ENCODE measurements at places on chromosomes 16 and 17.

DNA sequence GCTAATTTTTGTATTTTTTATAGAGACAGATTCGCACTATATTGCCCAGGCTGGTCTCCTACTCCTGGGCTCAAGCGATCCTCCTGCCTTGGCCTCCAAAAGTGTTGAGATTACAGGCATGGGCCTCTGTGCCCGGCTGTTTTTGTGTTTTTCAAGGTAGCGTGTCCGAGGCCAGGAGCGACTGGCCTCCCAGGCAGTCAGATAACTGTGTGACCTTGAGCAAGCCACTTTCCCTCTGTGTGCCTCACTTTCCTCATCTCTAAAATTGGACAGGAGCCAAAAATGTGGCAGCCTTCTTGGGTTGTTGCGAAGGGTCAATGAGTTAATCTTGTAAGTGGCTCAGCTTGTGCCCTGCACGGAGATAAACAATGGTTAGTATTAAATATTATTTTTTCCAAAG lies 2.4 kb downstream of the ABCC1 start:
- peak; percentile 55 for DNase-seq

DNA sequence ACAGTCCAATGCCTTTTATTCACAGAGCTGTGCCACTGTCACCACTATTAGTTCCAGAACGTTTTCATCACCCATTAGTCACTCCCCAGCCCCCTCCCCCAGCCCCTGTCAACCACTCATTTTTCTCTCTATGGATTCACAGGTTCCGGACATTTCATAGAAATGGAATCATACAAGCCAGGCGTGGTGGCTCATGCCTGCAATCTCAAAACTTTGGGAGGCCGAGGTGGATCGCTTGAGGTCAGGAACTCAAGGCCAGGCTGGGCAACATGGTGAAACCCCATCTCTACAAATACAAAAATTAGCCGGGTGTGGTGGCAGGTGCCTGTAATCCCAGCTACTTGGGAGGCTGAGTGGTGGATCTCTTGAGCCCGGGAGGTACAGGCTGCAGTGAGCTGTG lies 759 bp upstream of the PAM16 start:
- DNase-seq = no peak

GRCh38 chr16:79001156-79001967 lies 599.2 kb downstream of the MAF start:
- peak; percentile 14 for DNase-seq

DNA sequence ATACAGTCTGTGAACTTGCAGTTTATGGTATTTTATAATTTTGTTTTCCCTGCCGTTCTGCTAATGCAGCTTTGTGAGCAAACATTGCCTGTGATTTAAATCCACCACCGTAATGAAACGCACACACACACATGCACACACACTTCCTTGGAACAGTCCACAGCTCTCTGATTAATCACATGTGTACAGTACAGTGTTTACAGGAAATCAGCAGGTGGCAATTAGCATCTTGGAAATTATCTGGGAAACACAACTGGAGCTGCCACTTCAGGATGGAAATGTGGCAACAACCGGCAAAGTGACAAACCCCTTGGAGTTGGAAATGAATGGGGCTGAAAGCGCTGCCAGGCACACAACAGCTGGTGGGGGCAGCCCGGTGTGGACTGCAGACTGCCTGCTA lies 12.9 kb upstream of the ZKSCAN2 start:
- no peak for DNase-seq

GRCh38 chr17:36888236-36888951 lies 48.9 kb upstream of the LHX1 start:
- DNase-seq = no peak

DNA sequence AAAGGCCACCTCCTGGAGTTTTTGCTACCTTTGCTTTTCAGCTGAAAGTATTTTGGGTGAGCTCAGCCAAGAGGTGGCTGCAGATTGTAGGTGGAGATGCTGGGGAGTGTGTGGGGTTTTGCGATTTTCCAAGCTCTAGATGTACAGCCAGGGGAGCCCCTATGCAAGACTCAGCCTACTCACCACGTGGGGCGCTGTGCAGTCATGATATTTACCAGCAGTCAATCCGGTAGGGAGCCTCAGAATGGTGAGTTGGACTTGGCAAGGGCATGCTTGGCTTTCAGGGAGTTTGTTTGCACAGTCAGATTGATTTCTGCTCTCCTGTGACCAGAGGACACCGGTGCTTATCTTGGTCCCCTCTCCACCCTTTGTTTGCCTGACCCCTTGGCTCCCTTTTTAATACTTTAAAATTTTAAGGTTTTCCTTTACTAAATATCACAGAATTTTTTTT lies 175.3 kb downstream of the UTP18 start:
- DNase-seq = no peak

- DNase-seq = no peak
These were observed 6.0 kb upstream of the SERPINF1 start for GRCh38 chr17:1755827-1756262.

DNA sequence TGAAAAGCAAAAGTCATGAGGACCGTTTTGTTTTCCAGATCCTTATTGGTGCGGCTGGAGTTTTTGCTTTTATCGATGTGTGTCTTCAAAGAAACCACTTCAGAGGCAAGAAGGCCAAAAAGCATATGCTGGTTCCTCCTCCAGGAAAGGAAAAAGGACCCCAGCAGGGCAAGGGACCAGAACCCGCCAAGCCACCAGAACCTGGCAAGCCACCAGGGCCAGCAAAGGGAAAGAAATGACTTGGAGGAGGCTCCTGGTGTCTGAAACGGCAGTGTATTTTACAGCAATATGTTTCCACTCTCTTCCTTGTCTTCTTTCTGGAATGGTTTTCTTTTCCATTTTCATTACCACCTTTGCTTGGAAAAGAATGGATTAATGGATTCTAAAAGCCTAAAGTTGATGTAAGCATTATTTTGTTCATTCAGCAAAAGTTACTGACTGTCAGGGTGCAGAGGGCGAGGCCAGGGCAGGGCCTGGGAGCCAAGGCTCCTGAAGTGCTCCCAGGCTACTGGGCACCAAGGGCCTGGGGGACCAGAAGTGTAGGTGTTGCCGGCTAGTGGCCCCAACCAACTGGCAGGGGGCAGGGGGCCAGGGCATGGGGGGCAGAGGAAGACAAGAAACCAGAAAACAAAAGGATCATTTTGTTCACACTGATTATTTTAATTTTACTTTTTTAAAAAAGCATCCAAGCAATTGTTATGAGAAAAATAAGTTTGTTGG lies 8.8 kb downstream of the CMTM2 start:
- DNase-seq = no peak

- DNase-seq = no peak
These were observed 12.6 kb downstream of the TBX4 start for GRCh38 chr17:61464843-61465180.

DNA sequence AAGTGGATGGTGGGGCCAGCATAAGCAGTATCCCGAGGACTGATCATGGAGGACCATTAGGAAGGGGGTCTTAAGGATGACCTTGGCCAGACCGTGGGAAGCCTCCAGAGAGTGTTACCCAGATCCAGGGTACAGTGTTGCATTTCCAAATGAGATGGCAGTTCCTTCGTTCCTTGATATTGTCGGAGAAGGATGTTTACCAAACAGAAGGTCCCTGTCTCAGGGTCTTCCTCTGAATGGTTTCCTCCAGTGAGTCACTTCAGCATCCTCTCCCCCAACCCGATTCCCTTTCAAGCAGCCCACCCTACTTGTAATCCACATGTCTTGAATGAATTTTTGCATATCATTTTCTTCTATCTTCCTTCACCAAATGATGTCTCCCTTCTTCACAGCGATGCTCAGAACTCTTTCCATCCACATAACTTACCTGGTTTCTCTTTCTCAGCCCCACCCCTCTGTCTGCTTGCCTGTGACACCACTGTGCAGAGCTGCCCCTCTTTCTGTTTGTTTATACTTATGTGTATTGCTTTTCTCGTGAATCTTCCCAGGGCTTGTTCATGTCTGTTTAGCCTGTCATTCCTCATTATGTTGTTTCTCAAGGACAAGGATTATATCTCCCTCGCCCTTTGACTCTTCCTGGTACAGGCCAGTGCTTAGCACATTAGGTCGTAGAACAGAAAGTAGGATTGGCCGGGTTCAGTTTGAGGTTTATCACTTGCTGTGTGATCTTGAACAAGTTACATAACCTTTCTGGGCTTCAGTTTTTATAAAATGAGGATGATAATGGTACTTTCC lies 5.7 kb downstream of the GOSR2 start:
- no peak for DNase-seq

DNA sequence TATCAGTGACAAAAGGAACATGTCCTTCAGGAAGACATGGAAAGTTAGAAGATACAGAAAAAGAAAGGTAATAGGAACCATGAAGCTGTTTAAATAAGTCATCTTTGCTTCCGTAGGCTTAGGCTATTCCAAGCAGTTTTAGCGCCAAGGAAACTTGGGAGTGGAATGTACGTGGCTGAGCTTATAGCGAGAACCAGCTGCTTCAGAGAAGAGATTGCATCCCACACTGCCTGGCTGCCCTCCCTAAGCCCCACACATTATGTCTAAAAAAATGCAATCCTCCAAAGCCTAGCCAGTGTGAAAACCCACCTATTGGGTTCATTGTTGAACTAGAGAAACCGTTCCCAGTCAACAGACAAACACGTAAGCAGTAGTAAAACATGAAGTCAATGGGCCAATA lies 149.9 kb downstream of the SLC39A11 start:
- no peak for DNase-seq

- peak; percentile 8 for DNase-seq
These were observed 51.5 kb downstream of the GSG1L start for GRCh38 chr16:28011971-28012445.

DNA sequence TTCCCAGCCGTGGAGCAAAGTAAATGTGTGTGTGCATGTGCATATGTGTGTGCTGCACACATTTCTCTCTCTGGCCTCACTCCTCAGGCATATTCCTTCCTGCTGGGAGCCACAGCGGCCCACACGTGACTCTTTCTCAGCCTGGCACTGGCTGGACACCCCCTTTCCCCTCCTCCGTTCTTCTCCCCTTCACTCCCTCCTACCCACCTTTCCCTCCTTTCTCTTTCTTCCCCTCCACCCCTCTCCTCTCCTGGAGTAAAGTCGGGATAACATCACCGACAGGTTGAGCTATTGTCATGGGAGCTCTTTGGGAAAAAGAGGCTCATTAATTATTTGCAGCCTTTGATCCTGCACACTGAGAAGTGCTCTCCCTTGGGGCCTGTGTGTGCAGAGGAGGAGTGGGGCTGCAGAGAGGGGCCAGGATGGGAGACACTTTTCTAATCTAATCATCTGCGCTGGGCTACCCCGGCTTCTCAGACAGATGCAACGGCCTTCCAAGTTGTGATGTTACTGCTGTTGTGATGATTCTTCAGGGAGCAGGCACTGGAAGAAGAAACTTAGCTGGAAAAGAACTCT lies 126.3 kb upstream of the HSBP1 start:
- no peak for DNase-seq

DNA sequence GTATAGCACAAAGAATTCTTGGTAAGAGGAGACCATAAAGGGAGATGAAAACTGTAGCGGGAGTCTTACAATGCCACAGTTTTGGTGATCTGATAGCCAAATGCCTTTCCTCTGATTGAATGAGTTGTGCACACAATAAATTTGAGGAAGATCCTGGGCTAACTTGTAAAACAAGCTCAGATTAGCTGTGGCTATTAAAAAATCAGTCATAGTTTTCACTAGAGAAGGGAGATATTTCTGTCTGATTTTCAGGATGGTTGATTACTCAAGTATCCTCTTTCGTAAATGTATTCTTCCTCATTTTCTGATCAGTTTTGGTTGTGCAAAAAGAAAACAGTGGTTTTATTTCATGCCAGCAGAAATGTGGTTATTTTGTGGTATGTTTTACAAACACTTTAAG lies 9.1 kb upstream of the METTL9 start:
- DNase-seq = no peak

GRCh38 chr17:38970128-38970527 lies 2.9 kb upstream of the FBXO47 start:
- no peak for DNase-seq

- no peak for DNase-seq
These were observed 59.6 kb downstream of the YPEL2 start for GRCh38 chr17:59391021-59391420.

GRCh38 chr17:3921006-3921405 lies 4.7 kb upstream of the P2RX1 start:
- no peak for DNase-seq

GRCh38 chr17:77325577-77326075 lies 184.9 kb downstream of the SEC14L1 start:
- DNase-seq = no peak

GRCh38 chr16:67156143-67156844 lies 3.4 kb downstream of the TRADD start:
- DNase-seq = no peak

DNA sequence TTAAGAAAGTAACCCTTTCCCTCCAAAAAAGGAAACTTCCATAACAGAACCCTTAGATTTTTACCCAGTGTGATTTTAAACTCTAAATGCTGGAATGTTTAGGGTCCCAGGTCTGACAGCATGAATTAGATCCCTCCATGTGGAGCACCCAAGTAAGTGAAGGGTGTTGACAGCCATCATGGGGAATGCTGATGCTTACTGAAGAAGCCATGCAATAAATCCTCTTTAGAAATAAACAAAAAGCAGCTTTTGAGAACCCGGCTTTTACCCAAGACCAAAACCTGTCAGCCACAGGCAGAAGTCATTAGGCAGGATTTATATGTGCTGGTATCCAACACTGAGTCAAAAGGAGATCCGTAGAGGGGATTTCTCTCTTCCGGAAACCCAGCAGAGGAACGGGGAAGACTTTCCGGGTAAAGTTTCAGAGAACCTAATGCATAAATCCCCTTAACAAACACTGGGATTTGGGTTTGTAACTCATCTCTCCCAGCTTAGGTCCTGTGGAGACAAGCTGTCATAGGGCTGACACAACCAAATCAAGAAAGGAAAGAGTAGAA lies 287.5 kb downstream of the IRX3 start:
- no peak for DNase-seq

DNA sequence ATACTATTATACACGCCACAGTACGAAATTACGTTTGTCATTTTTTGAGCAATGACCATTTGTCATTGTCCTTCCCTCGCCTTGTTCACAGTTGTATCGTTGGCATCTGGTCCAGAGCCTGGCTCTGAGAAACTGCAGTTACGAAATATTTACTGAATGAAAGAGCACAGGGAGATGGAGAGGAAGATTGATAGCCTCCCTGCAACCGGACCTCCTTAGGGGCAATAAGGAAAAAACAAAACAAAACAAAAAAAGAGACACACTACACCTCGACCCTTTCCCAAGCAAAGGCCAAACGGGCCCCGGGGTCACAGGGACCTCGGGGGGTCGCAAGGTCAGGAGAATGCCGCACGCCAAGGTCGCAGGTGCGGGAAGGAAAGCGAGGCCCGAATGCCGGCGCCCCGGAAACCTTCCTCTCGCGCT lies 857 bp downstream of the GOT2 start:
- DNase-seq = no peak

DNA sequence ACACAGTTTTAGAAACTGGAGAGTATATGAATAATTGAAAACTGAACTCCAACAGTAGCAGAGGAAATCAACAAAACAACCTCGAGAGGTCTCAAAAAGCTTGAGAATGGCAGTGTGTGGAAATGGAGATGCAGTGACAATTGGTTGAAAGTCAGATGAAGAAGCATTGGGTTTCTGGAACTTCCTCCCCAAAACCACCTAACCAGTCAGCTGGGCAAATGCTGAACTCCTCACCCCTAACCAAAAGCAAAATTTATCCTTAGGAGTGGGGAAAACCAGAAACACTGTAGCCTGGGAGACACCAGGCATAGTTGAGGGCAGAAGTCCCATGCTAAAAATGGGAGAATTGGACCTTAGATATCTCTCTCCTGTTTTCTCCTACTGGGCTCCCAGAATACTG lies 109.9 kb downstream of the TANC2 start:
- no peak for DNase-seq

Data from retinal pigment epithelial cell (primary cell).